CD4-positive, alpha-beta T cell treated with Interleukin-10 for 1 hour (primary cell): ENCODE measurements at places on chromosomes 7 and 10.

- no peak for DNase-seq
Measured at GRCh38 chr10:60513281-60513680, 123.6 kb upstream of the ANK3 start.

- no peak for DNase-seq
Measured at GRCh38 chr10:13712476-13712836, 125.7 kb downstream of the PRPF18 start.

DNA sequence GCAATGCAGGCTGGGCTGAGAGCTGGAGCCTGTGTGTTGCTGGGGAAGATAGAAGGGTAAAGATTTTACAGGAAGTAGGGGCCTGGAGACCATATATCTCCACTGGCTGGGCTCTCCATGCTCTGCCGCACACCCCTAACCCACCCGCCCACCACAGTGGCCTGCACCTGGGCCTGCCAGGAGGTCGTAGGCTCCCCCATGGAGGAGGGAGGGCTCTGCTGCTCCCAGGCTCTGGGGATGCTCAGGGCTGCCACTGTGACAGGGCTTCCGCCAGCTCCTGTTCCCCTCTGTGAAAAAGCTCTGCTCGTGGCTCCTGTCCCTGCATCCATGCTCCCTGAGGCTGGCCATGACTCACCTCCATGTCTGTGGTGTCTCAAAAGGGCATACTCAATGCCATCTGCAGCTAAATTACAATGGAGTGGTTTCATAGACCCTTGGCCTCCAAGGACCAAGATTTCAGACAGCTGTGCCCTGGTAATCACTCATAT lies 106.0 kb downstream of the CXCL12 start:
- no peak for DNase-seq

GRCh38 chr7:46774515-46774914 lies 807.4 kb downstream of the TNS3 start:
- DNase-seq = no peak

DNA sequence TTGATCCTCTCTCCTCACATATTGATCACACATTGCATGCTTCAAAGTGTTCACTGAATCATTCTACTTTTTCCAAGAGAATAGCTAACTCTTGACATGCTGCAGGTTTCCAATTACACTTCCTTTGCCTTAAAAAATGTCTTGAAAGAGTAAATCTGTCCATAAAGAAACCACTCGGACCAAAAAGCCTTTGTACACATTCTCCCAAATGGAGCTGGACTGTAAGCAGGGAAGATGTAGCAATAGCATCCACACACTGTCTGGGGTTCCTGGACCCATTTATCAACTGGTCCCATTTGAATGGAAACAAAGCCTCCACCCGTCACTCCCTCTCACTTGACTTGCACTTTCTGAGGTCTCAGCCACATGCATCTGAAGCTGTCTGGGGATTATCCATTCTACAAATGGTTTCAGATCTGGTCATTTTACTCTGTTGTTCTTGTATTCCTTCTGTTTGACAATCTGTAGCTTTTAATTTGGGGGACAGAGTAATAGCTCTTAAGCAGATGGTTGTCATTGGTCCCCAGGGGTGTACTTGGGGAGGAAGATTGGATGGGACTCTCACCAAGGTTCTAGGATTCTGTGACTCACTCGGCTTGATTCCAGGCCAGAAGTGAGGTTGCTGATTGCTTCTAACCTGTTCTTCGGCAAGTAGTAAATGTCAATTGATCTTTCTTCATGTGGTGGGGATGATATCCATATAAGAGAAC lies 203.5 kb downstream of the HIBADH start:
- DNase-seq = no peak

- no peak for DNase-seq
Measured at GRCh38 chr7:132806834-132807233, 230.6 kb upstream of the PLXNA4 start.

DNA sequence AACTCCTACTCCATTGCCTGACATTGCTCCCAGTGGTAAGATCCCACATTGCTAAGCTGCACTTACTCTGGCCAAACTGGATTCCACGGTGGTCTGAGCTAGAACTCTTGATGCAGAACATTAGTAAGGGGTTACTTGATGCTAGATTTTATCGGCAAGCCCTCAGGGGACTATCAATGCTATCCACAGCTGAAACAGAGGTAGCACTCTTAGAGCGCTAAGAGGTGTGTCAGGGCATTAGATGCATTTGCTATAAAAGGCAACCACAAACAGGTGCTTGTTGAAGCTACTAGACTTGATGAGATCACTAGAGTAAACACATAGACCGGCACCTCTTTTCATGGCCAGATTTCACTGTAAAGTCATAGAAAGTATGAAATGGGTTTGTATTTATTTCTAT lies 116.3 kb downstream of the MDFIC start:
- no peak for DNase-seq

DNA sequence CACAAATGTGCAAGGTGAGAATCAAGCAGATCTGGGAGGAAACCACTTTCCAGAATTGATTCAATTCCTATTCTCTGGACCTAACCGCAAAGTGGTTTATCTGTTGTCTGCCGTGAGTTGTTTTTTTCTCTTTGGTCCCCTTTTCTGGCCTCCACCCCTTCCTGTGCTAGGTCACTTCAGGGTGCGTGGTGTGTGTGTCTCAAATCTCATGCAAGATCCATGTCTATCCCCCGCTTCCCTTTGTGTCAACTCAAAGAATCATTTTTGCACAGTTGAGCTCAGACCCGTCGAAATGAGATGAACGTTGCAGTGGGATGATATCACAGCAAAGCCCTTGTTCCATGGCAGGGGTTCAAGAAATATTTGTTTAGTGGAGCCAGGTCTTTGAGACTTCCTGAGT lies 184.5 kb downstream of the GATA3 start:
- peak; percentile 41 for DNase-seq

DNA sequence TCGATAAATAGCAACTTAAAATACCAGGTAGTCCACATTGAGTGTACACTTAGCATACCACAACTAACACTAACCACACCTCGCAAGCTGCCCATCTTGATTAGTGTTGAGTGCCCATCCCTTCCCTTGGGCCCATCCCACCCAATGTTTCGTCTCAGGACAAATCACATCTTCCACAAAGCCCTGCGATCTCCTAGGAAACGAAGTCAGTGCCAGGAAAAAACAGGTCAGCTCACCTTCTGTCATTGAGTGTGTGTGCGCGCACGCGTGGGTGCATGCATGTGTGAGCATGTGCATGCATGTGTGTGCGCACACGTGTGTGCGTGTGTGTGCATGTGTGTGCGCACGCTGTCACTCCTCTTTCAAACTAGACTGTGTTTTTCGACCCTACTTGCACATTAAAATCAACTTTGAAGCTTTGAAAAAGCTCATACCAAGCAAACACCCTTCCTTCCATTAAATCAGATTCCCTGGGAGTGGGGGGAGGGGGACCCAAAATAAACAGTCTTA lies 48.8 kb upstream of the OPALIN start:
- DNase-seq = no peak

DNA sequence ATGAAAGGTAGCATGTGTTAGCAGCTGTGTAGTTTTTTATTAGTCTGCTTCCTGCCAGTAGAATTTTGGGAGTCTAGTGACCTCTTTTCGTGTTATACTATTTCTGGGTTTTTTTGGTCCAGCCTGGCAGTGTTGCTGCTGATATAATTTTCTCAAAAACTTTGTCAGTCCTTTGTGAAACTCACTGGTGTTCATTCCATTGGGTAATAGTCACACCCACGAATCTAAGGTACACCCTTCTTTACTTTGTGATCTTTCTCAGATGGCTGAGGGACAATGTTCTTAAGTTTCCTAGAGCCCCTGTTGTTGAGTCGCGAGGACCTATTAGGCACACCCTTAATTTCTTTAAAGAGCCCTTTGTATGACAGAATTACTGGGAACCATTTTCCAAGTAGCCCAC lies 52.3 kb downstream of the TPST1 start:
- DNase-seq = no peak

GRCh38 chr10:56745490-56745889 lies 384.4 kb upstream of the ZWINT start:
- no peak for DNase-seq

DNA sequence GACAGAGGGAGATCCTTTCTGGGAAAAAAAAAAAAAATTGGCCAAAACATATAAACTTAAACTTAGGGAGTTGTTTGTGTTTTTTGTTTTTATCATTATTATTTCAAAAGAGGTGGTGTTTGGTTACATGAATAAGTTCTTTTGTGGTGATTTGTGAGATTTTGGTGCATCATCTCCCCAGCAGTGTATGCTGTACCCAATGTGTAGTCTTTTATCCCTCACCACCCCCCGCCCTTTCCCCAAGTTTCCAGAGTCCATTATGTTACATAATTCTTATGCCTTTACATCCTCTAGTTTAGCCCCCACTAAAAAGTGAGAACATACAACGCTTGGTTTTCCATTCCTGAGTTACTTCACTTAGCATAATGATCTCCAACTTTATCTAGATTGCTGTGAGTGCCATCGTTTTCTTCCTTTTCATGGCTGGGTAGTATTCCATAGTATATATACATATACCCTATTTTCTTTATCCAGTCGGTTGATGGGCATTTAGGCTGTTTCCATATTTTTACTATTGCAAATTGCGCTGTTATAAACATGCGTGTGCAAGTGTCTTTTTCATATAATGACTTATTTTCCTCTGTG lies 148.1 kb upstream of the ZNF92 start:
- DNase-seq = no peak

DNA sequence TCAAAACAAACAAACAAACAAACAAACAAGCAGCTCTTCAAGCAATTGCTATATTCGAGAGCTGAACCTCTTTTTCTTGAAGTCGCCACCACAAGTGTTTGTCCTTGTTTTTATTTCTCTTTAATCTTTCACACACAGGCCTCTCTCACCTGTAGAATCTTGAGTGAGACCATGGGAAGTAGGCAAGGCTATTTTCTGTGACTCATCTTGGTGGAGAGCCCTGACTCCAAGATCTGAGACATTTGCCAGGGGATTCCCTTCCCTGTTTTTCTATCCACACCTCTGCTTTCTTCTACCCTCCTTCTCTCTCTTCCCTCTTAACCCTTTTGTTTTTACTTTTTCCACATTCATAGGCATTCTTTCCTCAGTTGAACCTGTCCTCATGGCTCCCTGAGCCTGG lies 8.0 kb upstream of the TAS2R60 start:
- no peak for DNase-seq

- peak; percentile 44 for DNase-seq
Measured at GRCh38 chr7:30163231-30163894, 28.6 kb downstream of the MTURN start.

GRCh38 chr7:129797214-129797789 lies 155.5 kb downstream of the UBE2H start:
- DNase-seq = no peak

DNA sequence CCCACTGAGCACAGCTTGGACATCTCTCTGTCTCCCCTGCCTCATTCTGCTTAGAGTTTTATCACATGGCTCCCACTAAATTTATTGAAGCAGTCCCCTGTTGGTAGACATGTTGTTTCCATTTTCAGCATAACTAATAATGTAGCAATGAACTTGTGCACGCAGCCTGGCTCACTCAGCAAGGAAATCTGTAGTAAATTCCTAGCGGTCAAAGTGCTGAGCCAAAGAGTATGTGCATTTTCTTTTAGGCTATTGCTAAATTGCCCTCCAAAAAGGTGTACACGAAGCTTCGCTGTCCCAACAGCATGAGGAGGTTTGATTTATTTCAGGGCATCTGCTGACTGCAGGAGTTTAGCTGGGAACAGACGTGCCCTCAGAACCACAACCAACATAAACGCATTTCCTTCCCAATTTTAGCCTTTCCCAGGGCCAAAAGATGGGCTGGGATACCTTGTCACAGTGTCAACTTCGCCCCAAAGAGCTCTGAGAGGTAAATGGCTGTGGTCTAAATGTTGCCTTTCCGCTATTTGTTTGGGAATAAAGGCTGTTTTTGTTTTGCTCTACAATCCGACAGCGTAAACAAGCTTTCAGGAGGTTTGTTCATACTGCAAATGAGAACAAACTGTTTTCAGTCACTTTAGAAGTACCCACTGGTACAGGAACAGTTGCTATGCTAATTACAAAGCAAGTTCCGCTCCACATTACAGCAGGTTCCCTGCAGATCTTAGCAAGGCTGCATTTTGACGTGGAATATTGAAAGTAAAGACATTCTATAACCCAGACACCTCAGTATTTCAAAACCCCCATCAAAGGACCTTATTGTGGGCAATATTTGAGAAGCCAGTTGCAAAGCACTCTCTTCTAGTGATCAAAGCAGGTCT lies 16.8 kb downstream of the VSIR start:
- DNase-seq = peak; percentile 54

DNA sequence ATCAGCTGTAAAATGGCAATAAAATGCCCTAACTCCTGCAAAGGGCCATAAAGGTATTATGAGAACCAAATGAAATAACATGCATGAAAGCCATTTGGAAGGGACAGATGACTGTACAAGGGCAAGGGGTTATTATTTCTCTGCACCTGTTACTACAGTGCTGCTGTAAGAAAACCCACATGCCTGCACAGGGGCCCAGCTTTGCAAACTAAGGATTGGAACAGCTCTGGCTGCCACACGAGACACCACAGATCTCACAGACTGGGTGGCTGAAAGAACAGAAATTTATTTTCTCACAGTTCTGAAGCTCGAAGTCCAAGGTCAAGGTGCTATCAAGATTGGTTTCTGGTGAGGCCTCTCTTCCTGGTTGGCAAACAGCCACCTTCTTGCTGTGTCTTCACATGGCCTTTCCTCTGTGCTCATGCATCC lies 409.0 kb upstream of the NRP1 start:
- peak; percentile 2 for DNase-seq
